ENCODE measurements at places on chromosomes 4 and X. TPM values are rescaled to one million over a fixed set of nuclear protein-coding genes. Genes with fewer than 3 reads are reported as not detected.
A peak's percentile ranks its signal among the peaks of the same experiment; 100 is the strongest.

The GABRB1 gene
- 0.69 TPM for total RNA-seq

The CSN2 gene
- not detected for total RNA-seq

The FGFBP1 gene
- 17.6 TPM for total RNA-seq

The DSPP gene
- not detected for total RNA-seq

DNA sequence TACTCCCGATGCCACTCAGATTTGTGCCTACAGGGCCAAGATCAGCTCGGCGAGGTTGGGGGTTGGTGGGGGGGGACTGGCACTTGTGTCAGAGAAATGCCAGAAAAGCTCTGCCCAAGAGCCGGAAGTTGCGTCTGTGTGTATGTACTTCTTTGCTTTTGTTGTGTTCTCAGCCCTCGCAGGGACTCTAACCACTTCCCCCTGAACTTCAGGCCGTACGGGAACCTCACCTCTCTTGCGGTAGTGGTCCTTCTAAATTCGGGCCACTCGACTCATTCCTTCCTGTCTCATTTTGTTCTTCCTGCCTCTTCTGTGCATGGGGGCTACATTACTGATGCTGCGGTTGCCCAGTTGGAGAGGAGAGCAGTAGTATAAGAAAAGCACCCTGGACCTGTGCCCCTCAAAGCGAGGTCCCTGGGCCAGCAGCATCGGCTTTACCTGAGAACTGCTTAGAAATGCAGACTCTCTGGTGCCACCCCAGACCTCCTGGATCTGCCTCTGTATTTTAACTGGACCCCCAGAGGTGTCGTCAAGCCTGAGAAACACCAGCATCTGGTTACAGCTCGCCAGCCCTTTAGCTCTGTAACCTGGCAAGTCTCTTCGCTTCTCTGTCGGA lies 146.3 kb upstream of the RPS6KA3 start:
- DNase-seq: no peak

DNA sequence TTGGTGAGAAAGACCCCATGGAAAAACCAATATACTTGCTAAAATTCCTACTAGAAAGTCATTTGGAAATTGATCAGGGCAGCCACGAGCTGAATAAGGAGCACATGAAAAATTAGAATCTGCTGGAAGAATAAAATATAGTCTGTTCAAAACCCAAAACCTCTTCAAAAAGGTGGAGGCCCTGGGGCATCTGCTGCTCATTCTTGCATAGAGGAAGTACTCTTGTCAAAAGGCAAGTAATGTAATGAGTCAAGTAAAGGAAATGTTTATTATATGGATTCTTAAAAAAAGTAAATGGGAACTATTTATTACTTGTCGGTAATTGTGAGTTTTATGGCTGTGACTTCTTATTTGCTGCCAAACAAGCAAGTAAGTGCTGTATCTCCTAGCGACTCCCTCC lies 109.5 kb downstream of the GK start:
- no peak for DNase-seq

- DNase-seq: no peak
Measured at GRCh38 chr4:115361781-115362180, 248.4 kb upstream of the NDST4 start.

DNA sequence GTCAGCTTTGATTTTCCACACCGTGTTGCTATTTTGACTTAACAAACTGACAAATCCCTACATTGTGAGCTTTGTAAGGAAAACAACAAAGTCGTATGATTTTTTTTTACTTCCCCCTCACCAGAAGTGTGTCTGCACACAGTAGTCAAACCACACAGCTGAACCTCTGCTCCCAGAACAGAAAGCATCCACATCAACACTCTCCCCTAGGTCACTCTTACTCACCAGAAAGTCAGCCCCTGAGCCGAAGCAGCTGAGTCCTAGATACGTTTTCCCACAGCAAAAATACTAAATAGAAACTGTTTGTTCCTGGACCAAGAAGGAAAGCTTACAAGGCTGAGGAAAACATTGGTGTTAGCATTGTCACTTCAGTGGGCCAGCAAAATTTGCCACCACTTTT lies 305.7 kb downstream of the DHX15 start:
- no peak for DNase-seq

- DNase-seq: no peak
Measured at GRCh38 chr4:8090744-8091301, 67.8 kb downstream of the ABLIM2 start.

DNA sequence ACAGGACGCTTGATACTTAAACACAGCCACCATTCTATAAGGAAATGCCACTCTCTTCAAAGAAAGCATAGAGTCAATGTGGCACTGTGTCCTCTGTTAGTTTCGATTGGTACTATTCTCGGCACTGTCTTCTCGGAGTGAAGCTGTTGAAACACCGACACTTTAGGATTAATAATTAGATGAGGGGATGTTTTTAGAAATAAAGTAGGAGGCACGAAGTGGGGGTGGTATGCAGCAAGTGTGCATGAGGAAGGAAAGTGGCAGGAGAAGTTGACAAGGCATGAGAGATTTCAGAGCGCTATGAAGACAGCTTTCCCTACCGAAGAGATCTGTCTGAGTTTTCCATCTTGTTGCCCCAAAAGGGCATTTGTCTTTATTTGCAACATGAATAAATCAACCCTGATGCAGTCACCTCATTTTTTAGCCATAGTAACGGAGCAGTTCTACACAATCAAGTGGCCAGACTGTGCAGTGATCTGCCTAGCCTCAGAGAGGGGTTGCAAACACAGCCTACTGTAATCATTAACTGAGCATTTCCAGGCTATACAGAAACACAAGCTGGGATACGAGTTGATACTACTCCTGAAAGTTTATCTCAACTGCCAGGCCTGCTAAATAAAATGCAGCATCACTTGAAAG lies 8.3 kb downstream of the GPRIN3 start:
- DNase-seq: no peak

GRCh38 chr4:34108391-34108790 lies 2135.9 kb downstream of the ARAP2 start:
- DNase-seq: no peak

- no peak for DNase-seq
Measured at GRCh38 chrX:152917656-152918579, 20.1 kb downstream of the ZNF185 start.

DNA sequence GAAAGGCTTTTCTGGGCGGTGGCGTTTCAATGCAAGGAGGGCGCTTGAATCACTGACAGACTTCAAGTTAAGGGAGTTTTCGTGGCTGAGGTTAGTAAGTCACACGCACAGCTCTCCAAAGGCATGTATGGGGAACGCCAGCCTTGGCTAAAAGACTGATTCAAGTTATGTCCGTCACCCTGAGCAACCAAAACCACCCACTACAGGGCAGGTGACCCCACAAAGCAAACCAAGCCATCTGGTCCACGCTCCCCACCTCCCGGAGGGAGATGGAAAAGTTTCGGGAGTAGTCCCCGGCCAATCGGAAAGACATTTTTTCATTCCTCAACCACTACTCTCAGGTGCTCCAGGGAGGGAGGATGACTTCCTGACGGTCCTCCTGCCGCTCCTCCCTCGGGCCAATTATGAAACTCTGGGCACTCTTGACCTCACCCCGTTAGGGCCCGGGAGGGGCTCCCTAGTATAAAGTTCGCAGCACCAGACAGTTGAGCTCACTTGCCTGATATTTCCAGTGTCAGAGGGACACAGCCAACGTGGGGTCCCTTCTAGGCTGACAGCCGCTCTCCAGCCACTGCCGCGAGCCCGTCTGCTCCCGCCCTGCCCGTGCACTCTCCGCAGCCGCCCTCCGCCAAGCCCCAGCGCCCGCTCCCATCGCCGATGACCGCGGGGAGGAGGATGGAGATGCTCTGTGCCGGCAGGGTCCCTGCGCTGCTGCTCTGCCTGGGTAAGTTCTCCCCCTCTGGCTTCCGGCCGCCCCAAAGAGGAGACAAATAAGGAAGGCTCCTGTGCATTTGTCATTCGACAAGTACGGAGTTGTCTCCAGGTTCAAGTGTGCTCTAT lies at the start of gene EREG:
Gene EREG (plus strand): TSS at position 494 of the 840 bp plus-strand sequence. CDS start 164 bp downstream, at position 658.
- no peak for DNase-seq

GRCh38 chrX:14594521-14594920 lies 65.2 kb downstream of the GLRA2 start:
- DNase-seq: no peak

DNA sequence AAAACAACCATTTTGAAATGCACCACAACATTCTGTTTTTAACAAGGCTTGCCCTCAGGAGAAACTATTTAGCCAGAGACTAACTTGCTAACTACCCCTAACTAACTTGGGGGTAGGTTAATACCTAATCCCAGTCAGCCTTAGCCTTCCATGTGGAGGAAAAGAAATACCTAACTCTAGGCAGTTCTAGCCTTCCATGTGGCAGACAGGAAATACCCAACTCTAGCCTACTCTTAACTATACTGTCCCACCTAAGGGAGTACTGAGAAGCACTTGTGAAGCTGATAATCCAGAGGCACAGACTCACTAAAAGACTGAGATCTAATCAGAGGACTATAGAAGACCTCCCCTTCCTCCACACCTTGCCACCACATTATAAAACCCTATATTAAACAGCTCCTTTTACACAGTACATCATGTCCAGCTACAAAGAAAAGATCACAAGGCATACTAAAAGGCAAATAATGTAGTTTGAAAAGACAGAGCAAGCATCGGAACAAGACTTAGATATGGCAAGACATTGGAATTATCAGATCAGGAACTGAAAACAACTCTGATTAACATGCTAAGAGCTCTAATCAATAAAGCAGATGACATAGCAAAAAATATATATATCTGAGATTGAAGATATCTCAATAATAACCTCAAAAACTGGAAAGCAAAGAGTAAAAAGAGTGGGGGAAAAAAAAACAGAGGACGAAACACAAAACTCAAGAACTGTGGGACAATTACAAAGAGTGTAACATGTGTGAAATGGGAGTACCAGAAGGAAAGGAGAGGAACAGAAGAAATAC lies 52.2 kb downstream of the FRYL start:
- no peak for DNase-seq

GRCh38 chr4:4857001-4857808 lies 2.3 kb upstream of the MSX1 start:
- DNase-seq: no peak

DNA sequence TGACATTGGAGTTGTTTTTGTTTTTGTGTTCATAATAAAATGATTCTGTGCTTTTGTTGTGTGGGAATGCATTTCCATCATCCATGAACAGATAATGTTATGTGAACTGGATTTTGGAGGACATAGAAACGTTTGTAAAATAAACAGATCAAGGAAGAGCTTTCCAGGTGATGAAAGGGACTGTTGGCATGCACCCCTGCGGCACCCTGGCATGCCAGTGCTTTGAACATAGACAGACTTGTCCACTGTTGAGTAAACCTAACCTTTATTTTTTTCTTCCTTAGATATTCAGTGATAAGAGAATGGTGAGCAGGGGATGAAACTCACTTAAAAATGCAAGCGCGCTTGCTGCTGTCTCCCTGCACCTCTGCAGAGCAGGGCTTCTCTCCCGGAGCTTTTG lies 59.8 kb downstream of the TRAPPC11 start:
- DNase-seq: no peak

GRCh38 chr4:4720646-4721045 lies 138.8 kb upstream of the MSX1 start:
- DNase-seq: no peak

DNA sequence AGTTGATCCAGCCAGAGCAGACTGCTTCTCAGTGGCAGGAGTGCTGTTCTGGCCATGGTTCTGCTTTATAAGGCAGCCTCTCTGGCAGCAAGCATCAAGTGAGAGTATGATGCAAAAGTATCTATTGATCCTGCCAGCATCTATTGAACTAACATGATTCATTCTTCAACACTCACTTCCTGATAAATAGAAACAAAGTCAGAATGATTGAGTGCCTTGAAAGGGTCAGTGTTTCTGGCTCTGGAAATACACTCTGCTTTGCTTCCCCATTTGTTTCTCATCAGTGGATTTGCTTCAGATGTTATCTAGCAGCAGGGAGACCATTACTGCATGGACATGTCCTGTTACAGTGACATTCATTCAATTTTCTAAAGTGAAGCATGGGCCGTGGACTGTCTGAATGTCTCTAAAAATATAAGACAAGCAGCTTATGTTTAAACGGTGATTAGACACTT lies 66.2 kb upstream of the FRAS1 start:
- DNase-seq: peak; percentile 59

DNA sequence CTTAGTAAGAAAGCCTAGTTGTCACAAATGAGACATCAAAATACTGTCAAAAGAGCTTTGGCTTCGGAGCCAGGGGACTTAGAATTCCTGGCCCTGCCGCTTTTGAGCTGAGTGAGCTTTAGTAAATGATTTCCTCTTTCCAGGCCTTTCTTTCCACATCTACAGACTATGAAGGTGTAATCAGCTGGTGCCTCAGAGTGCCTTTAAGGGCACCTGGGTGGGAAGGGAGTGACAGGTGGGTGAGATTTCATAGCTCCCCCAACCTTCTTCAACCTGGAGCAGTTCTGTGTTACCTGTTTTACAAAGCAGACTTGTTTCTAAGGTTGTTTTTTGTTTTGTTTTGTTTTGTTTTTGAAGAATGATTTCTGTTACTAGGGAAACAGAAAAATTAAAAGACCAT lies 154.7 kb upstream of the BOD1L1 start:
- DNase-seq: no peak

DNA sequence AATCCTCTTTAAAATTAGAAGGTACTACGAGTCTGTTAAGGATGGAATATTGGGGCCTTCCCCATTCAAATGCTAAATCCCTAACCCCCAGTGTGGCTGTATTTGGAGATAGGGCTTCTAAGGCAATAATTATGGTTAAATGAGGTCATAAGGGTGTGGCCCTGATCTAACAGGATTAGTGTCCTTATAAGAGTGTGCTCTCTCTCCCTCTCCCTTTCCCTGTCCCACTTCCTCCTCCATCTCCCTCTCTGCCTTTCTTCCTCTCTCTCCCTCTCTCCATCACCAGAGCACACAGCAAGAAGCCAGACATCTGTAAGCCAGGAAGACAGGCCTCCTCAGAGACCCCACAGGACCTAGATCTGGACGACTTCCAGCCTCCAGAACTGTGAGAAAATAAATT lies 116.9 kb downstream of the COL25A1 start:
- DNase-seq: no peak

Data from skin of body (tissue), 3 donors.